NCI-H1092 treated with DMSO at 0.1 percent for 48 hours (cell line): ENCODE measurements at places on chromosomes 1 and 21.
A peak's percentile ranks its signal among the peaks of the same experiment; 100 is the strongest.

GRCh38 chr1:220882061-220882891 is 3.0 kb downstream of the HLX start:
- no peak for DNase-seq

- no peak for DNase-seq
Observed at GRCh38 chr21:36023092-36023480, 37.2 kb downstream of the SETD4 start.

DNA sequence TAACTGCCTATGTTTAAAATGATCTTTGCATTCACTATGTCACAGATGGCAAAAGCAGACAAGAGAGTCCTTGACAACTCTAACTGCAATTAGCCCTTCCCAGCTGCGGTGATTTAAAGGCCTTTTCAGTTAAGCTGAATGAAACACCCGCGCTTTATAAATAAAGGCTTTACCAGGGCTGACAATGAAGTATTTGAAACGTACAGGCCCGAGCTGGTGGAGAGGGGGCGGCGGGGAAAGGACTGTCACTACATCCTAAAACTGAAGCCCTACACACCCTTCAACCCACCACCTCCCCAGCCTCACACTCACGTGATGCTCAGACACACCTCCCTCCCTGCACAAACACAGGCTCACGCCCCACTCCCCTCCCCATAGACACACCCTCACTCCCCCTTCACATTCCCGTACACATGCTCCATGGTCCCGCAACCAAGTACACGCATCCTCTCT is 45.5 kb downstream of the GRIK3 start:
- peak; percentile 48 for DNase-seq

DNA sequence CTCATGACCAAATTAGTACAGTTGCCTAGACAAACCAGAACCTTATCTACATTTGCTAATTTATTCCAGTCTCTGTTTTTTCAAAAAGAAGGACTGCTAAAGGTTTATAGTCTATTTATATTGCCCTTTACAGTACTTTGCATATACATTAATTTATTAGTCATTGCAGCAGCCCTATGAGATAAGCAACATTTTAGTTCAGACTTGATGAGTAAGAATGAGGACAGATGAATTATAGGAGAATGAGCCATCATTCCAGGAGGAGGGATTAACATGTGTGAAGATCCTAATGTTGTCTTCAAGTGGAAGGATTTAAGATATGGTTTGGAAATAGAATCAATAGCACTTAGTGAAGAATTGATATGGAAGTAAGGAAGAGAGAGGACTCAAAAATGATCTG is 152.4 kb downstream of the KCTD3 start:
- DNase-seq, result no peak

DNA sequence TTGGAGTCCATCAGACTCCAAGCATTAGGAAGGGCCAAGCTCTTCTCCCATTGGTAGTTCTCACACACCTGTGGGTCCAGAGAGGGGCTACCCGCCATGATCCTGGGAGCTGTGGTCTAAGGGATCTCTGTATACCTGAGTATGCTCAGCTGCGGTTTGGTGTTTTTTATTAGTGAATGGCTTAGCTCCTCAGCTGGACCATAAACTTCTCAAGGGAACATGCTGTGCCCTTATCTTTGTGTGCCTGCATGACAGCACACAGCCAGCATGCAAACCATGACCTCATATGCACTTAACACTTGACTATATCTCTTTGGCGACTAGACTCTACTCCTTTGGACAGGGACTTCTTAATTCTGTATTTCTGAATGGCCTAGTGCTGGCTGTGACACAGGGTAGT is 94.5 kb downstream of the CD58 start:
- DNase-seq, result no peak

DNA sequence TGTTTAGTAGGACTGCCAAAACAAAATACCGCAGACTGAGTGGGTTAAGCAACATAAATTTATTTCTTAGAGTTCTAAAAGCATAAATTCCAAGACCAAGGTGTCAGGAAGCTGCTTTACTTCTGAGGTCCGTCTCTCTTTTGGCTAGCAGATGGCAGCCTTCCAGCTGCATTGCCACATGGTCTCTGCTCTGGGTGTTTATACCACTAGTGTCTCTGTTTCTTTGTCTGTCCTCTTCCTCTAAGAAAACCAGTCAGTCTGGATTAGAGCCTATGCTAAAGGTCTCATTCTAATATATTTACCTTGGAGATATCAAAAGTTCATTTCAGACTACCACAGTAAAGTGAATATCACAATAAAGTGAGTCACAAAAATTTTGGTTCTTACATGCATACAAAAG is 519.8 kb downstream of the COL11A1 start:
- DNase-seq, result no peak

- no peak for DNase-seq
Observed at GRCh38 chr1:31705080-31705866, 1.5 kb upstream of the COL16A1 start.

GRCh38 chr1:19425646-19426239 is 59.6 kb downstream of the CAPZB start:
- no peak for DNase-seq

DNA sequence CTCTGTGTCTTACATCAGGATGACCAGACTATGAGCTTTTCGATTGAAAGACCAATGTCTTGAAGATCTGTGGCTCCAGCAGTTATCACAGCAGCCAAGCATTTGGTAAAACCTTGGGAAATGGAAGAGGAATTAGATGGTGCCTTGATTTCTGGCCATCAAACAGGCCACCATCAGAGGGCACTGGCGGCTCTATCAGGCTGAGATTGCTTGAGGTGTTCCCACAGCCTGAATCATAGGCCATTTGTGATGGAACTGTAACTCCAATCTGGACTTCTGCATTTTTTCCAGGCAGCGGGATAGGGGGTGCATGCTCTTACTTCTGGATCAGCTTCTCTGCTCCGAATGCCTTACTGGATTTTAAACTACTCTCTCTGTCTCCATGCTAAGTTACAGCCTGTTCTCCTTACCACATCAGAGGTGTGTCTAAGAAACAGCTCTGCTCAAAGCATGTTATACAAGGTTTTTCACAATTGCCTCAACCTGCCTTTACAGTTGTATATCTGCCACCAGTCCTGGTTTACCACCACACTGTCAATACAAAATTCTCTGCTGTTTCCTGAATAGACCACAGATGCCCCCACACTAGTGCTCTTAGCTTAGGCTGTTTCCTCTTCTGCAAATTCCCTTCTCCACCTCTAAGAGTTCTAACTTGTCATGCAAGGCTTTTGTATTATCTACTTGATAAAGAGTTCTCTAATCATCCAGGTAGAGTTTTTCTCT is 180.9 kb downstream of the PTGER3 start:
- no peak for DNase-seq

DNA sequence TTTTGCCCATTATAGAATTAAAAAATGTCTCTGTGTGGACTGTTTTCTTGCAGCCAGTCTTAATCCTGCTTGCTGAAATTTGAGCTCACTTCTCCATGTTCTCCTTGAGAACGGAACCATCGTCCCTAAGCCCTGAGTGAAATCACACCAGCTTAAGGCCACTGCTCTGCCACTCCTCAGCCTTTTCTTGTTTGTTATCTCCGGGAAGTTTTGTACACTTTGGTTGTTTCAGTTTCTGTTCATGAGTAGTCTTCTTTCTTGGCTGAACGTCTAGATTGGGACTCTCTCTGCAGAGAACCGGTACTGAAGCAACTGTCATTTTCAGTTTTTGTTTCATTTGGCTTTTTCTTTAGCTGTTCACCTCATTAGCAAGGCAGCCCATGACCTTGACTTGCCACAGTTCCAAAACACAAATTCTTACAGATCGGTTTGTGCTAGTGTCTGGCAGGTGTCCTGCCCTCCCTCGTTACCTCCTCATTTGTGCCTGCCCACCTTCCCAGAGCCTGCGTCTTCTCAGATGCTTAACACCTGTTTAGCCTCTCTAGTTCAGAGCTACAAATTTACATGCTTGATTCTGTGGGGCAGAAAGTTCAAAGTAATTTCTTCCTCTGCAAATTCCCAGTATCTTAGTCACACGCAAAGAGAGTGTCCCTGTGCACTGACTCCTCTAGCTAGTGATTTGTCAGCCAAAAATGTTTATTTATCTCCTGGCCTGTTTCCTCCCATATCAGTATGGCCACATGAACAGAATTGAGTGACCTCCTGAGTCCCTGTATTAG is 12.4 kb downstream of the PSEN2 start:
- no peak for DNase-seq

DNA sequence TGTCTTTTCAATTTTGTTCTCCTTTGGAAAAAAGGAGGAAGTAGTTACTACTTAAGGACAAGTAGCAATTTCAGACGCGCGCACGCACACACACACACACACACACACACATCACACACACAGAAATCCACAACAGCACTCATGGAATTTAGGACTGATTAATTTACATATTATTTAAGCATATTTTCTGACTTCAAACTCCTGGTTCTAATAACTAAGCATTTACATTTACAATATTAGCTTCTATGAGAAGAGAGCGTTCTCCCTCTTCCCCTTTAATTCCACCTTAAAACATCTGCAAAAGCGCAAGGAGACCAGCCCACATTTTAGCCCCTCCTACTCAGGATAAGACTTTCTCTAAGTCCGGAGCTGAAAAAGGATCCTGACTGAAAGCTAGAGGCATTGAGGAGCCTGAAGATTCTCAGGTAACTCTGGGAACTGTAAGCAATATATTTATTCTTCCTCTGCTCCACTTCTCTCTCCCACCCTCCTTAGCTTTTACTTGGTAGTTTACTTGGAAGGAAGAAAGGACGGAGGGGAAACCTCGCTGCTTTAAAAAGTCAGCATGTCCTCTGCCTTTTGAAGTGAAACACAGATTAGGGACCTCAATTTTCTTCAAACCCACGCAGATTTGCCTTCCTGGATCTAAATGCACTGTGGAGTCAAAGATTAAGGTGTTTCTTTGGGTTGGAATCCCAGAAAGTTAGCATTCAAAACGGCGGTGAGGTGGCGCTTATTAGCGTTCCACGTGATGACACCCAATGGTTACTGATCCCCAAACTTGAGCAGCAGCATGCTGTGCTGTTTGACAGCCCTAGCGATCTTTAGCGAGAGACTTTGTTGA is at the start of gene PLA2G4A:
TSS of gene PLA2G4A (plus strand) at position 339 of the 844 bp plus-strand sequence. CDS start 25,406 bp downstream, outside the sequence.
- DNase-seq, result no peak

- no peak for DNase-seq
Observed at GRCh38 chr1:173946380-173946921, 29.3 kb upstream of the SERPINC1 start.

- DNase-seq, result no peak
Observed at GRCh38 chr1:180966744-180967536, 54.2 kb downstream of the KIAA1614 start.

- no peak for DNase-seq
Observed at GRCh38 chr1:202923533-202923932, 3.5 kb downstream of the KLHL12 start.

DNA sequence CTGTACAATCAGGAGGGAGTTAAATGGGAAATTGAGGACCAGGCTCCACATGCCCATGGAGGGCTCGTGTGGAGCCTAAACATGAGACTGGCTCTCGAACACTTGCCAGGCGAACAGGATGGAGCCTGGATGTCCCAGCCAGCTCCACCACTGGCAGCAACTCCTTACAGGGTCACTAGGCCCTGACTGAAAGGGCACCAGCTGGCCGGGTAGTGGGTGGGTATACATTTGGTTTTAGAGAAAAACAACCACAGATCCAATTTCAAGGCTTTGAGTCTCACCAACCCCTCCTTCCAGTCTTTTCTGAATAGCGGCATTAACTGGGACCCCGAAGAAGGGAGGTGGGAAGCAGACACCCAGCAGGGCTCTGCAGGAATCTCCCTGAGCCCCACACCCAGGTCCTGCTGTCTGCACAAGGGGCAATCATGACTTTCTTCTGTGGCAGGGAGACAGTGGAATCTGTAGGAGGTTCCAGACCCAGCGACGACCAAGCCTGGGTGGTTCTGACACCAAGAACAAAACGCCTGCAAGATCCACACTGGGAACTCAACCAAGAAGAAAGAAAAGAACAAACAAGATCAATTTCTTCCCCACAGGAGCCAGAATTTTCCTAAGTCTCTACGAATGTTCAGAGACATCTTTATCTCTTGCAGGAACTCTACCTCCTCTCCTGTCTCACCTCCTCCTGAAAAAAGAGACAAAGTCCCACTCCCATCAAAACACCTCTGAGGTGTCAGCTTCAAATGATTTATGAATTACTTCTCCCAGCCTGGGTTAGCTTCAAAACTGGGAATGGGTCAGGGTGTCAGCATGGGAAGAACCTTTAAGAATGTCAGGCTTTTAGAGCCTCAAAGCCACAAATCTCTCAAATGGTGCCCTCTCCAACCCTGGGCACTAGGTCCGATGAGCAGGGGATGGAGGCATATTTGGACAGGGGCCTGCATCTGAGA is 26.5 kb upstream of the SRP9 start:
- no peak for DNase-seq

GRCh38 chr1:213376862-213377372 is 325.9 kb downstream of the RPS6KC1 start:
- DNase-seq, result no peak

GRCh38 chr1:159239551-159240220 is 35.0 kb downstream of the ACKR1 start:
- no peak for DNase-seq

GRCh38 chr1:88009916-88010315 is 674.2 kb upstream of the PKN2 start:
- DNase-seq, result no peak

- DNase-seq, result no peak
Observed at GRCh38 chr1:7570311-7570710, 200.8 kb upstream of the VAMP3 start.

GRCh38 chr1:34868230-34869049 is 8.9 kb upstream of the SMIM12 start:
- DNase-seq, result no peak

DNA sequence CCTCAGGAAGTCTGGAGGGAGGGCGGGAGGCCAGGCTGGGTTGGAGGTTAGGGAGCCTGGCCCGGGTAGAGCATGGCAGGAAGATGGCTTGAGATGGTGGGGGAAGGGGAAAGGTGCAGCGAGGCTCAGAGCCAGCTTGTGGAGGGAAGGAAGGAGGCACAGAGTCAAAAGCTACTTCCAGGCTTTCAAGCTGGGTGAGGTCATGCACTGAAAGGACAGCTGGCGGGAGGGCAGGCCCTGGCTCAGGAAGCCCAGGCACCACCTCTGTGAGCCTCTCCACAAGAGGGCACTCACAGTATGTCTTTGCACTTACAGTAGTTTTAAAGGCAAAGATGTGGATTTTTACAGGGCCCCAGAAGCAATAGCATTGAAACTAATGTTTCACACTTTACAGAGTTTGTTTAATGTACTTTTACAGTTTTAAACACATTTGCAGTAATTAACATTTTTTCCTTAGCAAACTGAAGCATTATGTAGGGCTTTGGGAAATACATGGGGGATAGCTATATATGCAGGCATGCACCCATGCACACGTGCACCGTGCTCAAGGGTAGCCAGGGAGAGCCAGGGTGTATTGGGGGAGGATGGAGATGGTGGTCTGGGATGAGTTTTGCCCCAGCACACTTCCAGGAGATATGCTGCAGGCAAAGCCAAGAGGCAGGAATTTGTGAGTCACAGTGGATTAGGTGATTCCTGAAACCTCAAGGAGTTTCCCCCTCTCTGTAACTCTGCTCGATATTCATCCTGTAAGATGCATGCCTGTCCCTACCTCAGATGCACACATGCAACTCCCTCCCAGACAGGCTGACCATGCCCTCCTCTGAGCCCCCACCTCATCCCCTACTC is 6.1 kb upstream of the ADAM15 start:
- peak; percentile 28 for DNase-seq

GRCh38 chr1:6519935-6520671 is 28.6 kb upstream of the PLEKHG5 start:
- peak; percentile 99 for DNase-seq

- no peak for DNase-seq
Observed at GRCh38 chr1:54287801-54288211, 87.8 kb downstream of the MRPL37 start.

GRCh38 chr21:14551741-14552140 is 5.6 kb upstream of the SAMSN1 start:
- DNase-seq, result no peak

GRCh38 chr1:6345460-6345859 is 48.1 kb downstream of the ACOT7 start:
- no peak for DNase-seq
